GM10248 (cell line): ENCODE measurements at places on chromosomes 4 and X.

GRCh38 chr4:86506591-86506990, 87.5 kb upstream of the PTPN13 start:
- no peak for DNase-seq

- DNase-seq: no peak
Measured at GRCh38 chr4:70660106-70660505, 6.2 kb downstream of the JCHAIN start.

DNA sequence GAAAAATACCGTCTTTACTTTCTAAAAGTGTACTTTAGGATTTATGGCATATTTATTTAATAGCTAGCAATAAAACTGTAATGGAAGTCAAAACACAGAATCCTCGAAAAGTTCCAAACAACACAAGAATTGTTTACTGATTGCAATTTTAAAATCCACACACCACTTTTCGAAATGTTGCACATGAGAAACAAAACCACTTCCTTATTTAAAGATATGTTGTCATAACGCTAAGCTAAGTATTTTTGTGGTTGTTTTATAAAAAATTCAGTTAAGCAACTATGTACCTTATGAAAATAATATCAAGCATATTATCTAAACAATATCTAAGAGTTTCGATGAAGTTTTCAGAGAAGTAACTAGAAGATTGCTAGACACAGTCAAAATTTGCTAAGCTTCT, 344 bp downstream of the TMPRSS11D start:
- DNase-seq: no peak

DNA sequence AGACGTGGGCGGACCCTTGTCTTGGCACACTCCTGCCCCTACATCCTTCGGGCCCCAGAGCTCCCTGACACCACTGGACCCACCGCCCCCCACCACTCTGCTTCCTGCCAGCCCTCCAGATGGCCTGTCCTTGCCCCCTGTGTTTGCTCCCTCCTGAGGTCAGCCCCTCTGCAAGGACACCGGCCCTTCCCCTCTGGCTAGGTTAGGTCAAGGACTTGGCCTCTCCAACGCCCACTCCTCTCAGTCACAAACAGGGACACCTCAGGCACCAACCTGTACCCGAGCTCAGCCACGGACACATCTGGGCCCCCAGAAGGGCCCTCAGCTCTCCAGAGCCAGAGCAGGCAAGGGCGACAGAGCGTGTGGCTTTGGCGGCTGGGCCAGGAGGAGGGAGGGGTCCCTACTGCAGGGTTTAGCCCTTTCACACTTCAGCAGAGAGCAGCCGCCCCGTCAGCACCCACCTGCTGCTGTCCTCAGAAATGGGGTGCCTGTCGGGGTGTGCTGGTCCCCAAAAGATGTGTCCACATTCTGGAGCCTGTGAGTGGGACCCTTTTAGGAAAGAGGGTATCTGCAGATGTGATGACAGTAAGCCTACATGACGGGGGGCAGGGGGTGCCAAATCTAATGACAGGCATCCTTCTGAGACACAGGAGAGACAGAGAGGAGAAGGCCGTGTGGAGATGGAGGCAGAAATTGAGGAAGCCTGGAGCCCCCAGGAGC, 23.5 kb upstream of the DUSP9 start:
- no peak for DNase-seq

DNA sequence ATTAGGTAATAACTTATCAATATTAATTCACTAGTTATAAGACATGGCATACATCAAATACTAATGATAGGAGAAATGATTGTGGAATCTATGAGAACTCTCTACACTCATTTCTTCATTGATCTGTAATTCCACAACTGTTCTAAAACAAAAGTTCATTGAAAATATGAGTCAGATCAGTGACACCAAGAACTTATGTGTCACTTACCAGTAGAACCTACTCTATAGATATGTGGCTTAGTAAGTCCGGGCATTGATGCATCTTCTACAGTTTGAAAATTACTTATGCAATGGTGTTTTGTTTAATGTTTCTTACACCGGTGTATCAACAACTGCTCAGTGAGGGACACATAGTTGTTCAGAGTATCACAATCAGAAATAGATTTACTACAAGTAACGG, 520.3 kb downstream of the ARAP2 start:
- no peak for DNase-seq

DNA sequence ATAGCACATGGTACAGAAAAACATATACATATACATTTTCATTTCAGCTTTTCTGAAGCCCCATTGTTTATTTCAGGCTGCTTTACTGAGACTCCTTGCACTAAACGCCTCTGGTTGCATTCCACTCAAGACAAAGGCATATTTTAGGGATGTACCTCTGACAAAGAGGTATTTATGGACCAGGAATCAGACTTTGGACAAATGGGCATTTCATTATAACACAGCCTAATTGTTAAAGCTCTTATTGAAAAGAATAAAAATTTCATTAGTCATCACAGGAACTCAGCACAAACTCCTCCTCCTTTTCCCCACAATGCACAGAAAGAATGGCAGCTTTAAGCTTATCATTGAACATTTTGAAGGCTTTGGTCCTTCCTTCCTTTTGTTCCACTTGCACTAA, 62.9 kb upstream of the UGT8 start:
- no peak for DNase-seq

DNA sequence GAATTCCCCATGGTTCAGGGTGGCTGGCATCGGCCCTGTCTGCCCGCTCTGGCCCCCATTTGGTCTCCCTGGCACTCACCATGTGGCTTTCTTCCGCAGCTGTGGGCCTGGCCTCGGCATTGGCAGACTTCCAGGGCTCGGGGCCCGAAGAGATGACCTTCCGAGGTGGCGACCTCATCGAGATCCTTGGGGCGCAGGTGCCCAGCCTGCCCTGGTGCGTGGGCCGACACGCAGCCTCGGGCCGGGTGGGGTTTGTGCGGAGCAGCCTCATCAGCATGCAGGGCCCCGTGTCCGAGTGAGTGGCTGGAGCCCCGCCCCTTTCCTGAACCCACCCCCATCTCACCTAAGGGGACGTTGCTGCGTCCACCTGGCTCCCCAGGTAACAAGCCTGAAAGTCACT, 20.1 kb downstream of the SH3TC1 start:
- DNase-seq: no peak

DNA sequence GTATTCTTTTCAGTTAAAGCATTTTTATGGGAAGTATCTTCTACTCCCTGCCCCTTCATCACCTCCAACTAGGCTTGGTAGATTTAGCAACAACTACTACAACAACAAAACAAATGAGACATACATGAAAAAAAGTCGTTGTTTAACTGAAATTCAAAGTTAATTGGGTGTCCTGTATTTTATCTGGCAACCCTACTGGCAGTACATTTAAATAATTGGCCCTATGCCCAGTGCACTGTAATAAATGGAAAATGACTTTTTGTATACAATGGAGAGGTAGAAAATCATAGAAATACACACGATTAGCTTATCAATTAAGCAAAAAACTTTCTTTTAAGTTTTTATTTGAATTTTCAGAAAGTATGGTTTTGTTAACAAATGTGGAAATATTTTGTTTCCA, 21.4 kb upstream of the CLGN start:
- DNase-seq: no peak

DNA sequence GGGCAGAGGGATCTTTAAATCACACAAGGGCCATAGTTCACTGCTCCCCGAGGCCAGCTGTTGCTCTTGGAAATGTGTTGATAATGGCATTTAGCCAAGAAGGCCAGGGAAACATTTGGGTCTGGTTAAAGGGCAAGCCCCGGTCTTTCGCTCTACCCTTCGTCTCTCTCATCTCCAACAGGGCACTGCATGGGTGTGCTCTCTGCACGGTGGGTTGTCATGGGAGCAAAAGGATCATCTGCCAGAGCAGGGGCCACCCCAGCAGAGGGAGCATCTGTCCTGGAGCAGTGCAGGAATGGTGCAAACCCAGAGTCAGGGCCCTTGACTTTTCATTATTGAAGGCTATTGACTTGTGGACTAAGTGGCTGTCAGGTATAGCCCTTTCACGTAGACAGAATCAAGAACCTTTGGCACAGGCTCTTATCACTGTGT, 22.7 kb upstream of the PGRMC2 start:
- DNase-seq: no peak

- no peak for DNase-seq
Measured at GRCh38 chr4:14790494-14790893, 211.8 kb upstream of the CPEB2 start.

DNA sequence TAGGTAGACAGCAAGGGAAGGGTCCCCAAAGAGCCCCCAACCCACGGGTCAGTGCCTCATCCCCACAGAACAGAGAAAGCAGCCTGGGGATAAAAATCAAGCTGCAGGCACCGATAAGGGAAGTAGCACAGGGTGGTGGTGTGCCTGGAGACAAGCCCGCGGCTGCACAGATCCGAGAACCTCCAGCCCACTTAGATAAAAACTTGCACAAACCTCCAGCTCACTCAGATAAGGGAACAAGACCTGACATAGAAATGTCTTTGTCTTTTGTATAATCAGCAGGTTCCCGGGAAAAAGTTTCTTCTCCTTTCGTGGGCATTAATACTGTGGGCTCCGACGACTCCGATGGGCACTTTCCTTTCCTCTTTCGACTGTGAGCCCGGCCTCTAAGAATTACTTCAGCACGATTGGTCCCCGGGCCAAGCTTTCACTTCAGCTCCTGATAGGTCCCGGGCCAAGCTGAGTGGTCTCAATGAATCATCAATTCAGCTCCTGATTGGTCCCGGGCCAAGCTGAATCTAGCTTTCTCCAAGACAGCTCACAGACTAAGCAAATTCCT, 32.4 kb downstream of the PRDX4 start:
- peak; percentile 24 for DNase-seq

DNA sequence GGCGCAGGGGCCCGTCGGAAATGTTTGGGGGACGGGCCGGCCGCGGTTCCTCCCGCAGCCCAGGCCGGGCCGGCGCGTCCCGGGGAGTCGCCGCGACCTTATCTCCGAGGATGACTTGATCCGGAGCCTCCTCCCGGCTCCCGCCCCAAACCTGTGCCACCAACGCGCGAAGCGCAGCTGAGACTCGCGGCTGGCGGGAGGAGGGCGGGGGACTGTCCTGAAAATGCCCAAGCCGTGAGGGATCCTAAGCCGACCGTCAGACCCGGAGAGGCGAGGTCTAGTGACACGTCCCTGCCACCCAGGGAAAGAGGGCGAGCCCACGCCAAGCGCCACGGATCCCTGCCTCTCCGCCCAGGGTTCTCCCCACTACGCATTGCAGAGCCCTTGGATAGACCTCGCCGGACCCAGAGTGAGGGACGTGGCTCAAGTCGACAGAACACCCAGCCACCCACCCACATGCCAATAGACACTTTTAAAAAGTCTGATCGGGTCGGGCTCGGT, 26.9 kb downstream of the UTP14A start:
- no peak for DNase-seq

DNA sequence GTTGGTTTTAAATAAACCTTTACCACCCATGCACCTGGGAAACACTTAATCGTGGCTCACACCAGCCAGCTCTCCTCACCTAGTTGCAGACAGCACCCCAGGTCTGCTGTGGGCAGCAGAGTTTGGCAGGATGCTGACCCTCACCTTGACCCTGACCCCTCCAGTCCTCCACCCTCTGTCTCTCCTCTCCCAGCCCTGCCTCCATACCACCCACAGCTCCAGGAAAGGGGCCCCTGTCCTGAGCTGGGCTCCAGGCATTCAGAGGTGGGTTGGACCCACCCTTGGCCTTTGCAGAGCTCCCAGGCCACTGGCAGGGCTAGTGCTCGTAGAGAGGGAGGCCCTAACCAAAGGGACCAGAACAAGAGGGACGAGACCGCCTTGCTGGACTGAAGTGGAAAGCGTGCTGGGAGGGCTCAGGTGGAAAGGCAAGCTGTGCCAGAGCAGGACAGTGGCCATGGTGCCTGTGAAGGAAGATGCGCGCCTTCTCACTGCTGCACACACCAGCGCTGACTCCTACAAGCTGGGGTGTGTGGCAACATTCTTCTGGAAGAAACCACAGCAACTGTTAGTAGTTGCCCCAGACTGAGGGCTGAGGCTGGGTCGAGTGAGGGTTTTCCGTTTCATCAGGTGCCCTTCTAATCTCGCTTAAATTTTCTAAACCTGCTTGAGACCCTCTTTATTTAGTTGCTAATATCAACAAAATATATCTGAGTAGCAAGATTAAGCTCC, 10.7 kb upstream of the S100P start:
- DNase-seq: no peak

DNA sequence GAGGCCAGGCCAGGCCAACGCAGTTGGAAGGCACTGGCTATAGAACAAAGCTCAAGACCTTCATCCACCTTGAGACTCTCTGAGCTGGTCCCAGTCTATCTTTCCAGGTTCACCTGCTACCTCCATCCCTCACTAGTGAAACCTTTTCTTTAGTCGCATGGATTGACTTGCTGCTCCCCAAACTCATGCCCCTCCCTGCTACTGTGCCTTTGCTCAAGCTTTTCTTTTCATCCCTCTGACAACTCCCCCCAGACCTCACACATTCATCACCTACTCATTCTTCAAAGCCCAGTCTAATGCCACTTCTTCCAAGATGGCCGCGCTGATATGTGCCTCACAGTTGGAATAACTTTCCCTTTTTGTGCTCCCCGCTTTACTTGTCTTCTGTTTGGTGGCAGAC, 58.0 kb downstream of the CNGA2 start:
- no peak for DNase-seq

DNA sequence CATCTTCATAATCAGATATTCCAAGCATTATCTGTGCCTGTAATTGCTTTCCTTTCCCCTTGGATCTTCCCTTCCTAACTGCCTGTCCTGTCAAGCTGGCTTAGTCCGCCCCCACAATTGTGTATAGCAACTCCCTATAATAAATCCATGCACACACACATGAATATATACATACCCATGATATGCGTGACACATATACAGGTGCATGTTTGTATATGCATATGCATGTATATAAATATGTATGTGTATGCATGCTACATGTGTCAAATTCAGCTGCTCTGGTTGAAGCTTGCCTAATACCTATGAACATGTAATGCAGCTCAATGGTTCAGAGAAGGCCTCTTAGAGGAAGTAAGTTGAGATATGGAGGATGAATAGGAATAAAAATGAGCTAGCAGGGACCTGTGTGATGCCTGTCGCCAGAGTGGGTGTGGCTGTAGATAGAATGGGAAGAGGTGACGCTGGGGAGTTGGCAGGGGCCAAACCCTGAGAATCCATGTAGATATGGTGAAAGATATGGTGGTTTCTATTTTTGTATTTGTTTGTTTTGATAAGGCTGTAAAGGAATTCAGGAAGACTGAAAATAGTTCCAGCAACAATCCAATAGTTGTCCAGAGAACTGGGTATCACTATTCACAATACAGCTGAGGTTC, 595.0 kb upstream of the BOD1L1 start:
- DNase-seq: no peak

GRCh38 chr4:54403700-54404453, 174.8 kb downstream of the PDGFRA start:
- DNase-seq: no peak
